GM12878 (cell line): ENCODE measurements at places on chromosomes 11 and 22. TPM values are rescaled to one million over a fixed set of nuclear protein-coding genes. Genes with fewer than 3 reads are reported as not detected.

The CHRNA10 gene
- total RNA-seq = 0.93 and 1.5 TPM in 2 replicates

DNA sequence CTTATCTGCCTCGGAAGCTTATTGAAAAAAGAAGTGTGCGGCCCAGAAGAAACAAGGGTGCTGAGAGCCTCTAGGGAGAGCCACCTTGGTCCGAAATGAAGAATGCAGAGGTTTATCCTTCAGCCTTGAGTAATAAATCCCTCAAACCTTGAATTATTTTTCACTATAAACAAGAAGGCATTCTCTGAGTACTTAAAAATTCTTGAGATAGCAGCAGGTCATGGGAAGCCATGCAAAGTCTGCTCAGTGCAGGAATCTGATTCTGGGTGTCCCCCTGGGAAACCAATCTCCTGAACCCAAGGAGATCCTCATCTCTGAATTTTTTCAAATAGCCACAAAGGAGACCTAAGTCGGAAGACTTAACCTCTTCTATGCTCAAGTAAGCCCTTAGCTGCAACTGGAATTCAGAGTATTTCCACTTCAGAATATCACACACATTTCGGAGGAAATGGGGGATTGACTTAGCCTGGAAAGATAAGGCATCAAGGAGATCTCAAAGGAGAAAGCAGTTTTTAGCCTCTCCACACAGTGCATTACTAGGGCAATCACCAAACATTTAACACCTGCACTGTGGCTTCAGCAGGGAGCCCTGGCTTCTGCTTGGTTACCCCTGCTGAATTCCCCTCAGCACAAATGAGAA lies 365.0 kb downstream of the ETS1 start:
- H3K4me3 ChIP-seq = no peak overlapping the region
- no peaks in the 10 kb centered on the region for H3K4me1 ChIP-seq
- no peak for DNase-seq
- H3K27me3 ChIP-seq = no peaks in the 10 kb centered on the region

GRCh38 chr11:92330114-92330513 lies 105.5 kb downstream of the FAT3 start:
- no peak overlapping the region for H3K27ac ChIP-seq
- no peak overlapping the region for H3K4me3 ChIP-seq
- no peak for DNase-seq
- no peaks in the 10 kb centered on the region for H3K36me3 ChIP-seq

DNA sequence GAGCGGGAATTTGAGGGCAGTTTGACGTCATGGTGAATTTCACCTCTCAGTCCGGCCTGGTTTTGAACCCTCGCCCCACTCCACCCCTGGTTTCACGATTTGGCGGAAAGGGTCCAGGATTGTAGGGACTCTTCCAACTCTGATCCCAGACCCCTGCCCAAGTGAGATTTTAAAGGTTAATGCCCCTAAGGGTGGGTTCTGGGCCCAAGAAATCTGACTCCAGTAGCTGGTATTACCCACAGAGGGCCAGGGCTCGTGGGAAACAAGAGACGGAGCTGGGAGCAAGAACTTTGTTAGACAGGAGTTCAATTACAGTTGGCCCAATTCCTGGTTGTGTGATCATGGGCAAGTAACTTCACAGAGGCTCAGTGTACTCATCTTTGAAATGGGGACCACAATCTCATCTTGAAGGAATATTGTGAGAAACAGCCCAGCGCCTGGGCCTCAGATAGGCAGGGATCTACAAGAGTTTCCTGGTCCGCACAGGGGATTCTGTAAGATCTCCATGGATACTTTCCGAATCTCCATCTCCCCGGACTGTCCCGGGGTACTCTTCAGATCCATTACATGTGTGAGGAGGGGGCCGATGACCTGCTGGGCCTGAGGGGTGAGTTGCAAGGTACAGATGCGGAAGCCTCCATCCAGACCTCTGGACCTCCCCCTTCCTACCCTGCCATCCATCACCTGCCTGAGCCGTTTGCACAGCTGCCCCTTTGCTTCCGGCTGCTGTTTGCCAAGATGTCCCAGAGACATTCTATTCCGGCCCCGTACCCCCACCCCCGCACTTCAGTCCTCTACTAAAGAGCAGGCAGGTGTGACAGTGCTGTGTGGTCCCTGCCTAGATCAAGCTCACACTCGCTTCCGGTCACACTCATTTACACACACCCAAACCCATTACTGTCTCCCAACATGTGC lies 687 bp upstream of the CALCA start:
- DNase-seq = no peak
- no peak overlapping the region for H3K4me3 ChIP-seq
- peaks cover 6% of the 10 kb centered on the region for H3K27me3 ChIP-seq
